Caco-2 (cell line): ENCODE measurements at places on chromosomes 1 and 21. TPM values are rescaled to one million over a fixed set of nuclear protein-coding genes. Genes with fewer than 3 reads are reported as not detected.

KRTAP19-8 gene
- not detected in 2 replicates for total RNA-seq

FCRL1 gene
- total RNA-seq, result not detected in 2 replicates

COL16A1 gene
- total RNA-seq, result 0.44 and 0.50 TPM in 2 replicates

CBR1 gene
- total RNA-seq, result 41.1 and 45.0 TPM in 2 replicates

OR2AK2 gene
- total RNA-seq, result not detected in 2 replicates

PGBD5 gene
- total RNA-seq, result 2.4 and 3.7 TPM in 2 replicates

OR2L5 gene
- total RNA-seq, result not detected in 2 replicates

CD48 gene
- not detected in 2 replicates for total RNA-seq

PTPN7 gene
- total RNA-seq, result not detected in 2 replicates

SELL gene
- total RNA-seq, result not detected in 2 replicates

AMPD1 gene
- not detected in 2 replicates for total RNA-seq

SLC30A10 gene
- 0.39 and 0.65 TPM in 2 replicates for total RNA-seq

DNA sequence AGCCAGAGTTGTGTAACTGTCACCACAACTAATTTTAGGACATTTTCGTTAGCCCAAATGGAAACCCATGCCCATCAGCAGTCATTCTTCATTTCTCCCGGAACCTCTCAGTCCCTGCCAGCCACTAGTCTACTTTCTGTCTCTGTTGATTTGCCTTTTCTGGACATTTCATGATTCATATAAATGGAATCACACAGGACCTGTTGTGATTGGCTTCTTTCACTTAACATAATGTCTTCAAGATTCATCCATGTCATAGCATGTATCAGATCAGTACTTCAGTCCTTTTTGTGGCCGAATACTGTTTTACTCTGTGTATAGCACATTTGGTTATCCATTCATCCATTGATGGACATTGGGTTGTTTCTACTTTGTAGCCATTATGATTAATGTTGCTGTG lies 7.1 kb downstream of the SLC66A1 start:
- DNase-seq, result no peak

GRCh38 chr1:11670747-11671146 lies 6.7 kb downstream of the FBXO6 start:
- DNase-seq, result no peak

DNA sequence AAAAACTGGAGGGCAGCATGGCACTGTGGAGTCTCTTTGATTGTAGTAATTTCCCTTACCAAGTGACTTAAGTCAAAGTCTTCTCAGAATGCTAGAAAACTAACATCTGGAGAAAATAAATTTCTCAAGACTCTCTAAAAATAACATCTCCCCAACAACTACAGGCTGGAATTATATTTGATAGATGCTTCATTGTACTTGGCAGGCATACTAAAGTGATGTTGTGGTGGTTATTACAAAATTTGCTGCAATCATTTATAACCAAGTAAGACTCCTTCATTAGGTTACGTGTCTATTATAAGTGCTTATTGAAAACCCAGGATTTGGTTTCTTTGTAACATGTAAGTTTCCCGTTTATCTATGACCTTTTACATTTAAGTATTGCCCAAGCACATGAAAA lies 132.9 kb upstream of the NRIP1 start:
- DNase-seq, result no peak

- DNase-seq, result no peak
These were observed 14.6 kb upstream of the PAPPA2 start for GRCh38 chr1:176448340-176448739.

DNA sequence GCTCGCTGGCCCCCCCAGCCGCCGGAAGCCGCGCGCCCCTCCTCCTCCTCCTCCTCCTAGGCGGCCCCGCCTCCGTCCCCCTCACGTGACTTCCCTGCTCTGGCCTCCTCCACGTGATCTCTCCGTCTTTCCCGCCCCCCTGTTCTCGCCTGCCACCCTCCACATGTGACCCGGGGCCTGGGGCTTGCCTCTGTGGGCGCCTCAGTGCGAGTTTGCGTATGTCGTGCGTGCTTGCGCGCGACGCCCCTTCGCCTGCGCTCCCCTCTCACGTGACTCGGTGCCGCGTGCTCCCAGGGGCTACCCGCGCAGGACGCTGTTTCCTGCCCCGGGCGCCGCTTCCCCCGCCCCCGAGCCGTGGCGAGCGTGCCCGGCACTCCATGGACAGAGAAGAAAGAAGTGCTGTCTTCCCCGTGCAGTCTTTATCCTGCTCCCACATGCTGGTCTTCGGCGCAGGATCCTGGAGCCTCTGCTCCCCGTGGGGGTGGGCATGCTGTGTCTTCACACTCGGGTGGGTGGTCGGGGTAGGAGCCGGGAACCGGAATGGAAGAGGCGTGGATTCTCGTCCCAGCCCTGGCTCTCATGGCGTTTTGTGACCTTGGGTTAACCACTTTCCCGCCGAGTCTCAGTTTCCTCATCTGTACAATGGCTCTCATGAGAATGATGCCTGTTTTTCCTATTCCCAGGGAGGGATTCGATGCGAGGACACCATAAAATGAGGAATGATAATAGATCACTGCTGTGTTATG lies 431 bp upstream of the UBE2Q1 start:
- peak; percentile 99 for DNase-seq

DNA sequence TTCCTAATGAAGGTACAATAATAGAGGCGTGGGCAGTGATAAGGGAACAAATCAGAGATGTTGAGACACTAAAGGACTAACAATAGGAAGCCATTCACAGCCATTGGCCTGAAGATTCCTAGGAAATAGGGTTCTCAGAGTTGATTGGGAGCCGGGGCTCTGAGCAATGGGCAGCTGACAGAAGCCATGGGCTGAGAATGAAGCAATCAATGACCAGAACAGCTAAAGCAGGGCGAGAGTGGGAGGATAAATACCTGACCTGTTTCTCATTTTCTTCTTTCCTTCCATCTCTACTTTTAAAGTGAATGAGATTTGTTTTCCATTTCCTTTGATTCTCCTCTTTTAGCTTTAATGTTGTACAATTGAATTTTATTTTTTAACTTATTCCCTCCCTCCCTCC lies 774.7 kb upstream of the ADGRL4 start:
- no peak for DNase-seq

GRCh38 chr1:15492596-15492995 lies 16.7 kb downstream of the CELA2B start:
- no peak for DNase-seq

DNA sequence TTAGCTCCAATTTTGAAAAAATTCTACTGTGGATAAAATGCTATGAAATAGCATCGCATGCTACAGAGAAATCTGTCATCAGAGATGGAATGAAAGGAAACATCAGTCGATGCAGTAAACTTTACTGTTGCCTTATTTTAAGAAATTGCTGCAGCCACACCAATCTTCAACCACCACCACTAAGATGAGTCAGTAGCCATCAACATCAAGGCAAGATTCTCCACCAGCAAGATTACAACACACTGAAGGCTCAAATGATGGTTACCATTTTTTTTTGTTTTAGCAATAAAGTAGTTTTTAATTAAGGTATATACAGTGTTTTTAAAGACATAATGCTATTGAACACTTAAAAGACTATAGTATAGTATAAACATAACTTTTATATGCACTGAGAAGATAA lies 95.6 kb upstream of the JUN start:
- no peak for DNase-seq

- no peak for DNase-seq
These were observed 84.0 kb downstream of the RERE start for GRCh38 chr1:8733484-8733883.

DNA sequence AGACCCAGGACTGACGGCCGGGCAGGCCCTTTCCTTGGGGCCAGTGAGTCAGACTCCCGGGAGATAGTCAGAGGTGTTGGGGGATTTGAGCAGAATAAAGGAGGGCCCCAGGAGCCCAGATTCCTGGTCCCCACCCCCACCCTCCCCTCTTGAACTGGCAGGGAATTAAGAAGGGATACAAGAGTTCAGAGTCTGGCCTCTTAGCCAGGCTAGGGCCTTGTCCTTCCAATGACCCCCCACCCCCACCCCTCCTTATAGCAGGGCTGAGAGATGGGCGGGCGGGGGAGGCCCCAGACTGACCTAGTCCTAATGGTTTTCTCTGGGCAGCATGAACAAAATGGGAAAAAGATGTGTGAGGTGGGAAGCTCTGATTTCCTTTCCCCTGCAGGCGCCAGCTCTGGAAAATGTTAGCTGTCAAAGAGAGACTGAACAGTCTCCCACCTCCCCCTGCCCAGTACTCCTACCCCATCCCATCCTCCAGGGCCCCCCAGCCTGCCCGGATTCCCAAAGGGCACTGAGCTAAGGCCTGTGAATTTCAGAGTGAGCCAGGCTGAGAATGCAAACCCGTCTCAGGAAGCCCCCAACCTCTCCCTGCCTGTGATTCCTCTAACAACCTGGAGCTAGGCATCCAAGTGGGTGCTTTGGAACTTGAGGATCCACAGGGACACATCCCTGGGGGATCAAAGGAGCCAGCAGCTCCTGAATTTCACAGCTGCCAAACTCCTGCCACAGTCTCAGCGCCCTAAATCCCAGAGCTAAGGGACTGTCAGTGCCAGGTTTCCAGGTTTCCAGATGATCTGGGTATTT lies 5.8 kb upstream of the CRABP2 start:
- no peak for DNase-seq

DNA sequence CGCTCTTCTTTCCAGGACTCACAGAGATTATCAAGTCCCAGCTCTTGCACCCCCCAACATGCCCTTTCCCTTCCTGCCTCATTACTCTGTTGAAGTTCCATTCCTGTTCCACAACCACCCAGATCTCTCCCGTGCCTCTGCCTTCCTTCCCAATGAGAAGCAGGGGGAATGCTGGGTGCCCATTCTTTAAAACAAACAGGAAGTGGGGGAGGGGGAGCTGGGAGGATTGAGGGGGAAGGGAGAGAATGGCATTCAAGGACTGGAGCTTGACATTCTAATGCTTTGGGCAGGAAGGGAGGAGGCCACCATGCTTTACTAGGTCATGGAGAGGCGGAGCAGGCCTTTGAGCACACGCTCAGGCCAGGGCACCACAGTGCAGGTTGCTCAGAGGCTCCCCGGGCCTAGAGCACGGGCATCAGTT lies 150.3 kb upstream of the IRF2BP2 start:
- DNase-seq, result no peak

DNA sequence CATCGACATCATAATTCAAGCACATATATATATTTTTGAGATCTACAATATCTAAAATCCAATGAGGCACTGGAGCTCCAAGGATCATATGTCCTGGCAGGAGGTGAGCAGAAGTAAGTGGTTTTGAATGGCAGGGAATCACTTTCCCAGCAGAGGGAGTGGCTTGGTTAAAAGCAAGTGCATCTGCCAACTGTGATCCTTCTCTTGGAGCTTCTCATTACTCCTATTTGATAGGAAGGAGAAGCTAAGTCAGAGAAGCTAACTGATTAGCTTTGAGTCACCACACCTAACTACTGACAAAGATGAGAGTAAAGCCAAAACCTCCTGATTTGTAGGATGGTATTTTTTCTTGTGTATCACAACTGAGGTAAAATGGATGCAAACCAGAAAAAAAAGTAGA lies 55.0 kb downstream of the ALG14 start:
- DNase-seq, result no peak

GRCh38 chr1:238961790-238962189 lies 424.6 kb upstream of the CHRM3 start:
- DNase-seq, result no peak

GRCh38 chr21:45072738-45073300 lies 1.6 kb upstream of the ADARB1 start:
- DNase-seq, result no peak

DNA sequence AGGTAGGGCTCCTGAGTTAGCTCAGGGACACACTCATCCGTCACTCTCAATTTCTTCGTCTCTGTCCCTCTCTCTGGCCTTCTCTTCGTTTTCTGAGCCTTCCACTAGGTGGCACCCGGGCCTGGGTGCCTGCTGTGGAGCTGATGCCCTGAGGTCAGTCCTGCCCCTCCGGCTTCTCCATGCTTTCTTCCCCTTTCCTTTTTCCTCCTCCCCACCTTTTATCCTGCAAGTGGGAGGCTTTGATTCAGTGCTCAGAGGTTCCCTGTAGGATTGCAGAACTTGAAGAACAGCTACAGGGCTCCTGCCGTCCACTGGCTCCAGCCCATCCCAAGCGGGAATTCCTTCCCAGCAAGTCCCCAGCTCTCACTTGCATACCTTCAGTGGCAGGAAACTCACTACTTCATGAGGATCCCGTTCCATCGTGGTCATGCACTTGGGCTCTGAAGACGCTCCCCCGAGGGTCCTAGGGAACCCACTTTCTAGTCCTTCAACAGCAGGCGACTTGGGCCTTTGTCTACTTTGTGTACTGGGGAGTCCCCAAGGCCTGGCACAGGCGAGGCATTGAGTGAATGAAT lies 45.6 kb downstream of the SRRM1 start:
- DNase-seq, result peak; percentile 72

GRCh38 chr1:97073169-97073568 lies 351.6 kb downstream of the PTBP2 start:
- DNase-seq, result no peak

DNA sequence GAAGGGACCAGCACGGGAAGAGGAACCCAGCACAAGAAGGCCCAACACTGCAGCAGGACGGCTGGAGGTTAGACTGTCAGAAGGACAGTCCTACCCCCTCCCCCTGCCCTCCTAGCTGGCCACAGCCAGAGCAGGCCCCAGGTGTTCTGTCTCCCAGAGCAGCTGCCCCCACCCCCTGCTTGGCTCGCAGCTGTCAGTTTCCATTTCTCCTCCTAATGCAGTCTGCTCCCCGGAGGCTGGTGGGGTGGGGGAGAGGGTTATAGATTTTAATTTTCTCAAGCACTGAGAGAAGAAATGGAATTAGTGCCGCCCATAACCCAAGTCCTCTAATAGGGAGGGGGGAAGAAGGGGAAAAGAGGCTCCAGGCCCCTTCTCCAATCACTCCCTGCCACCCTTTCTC lies 13.0 kb upstream of the PEAR1 start:
- no peak for DNase-seq

DNA sequence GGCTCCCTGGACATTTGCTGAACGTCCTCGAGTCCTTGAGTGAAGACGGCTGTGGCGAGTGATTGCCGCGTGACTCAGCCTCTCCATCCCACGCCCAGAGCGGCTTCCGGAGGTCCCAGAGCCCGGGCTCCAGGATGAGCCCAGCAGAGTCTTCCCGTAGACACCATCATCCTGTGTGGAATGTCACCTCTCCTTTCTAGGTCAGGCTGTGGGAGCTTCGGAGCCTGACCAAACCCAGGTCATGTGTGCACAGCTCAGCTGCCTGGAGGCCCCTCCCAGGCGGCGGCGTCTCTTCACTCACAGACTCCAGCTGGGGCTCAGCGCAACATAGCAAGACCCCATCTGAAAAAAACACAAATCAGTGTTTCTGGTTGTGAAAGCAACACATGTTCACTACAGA lies 38.2 kb downstream of the PRKCZ start:
- no peak for DNase-seq

DNA sequence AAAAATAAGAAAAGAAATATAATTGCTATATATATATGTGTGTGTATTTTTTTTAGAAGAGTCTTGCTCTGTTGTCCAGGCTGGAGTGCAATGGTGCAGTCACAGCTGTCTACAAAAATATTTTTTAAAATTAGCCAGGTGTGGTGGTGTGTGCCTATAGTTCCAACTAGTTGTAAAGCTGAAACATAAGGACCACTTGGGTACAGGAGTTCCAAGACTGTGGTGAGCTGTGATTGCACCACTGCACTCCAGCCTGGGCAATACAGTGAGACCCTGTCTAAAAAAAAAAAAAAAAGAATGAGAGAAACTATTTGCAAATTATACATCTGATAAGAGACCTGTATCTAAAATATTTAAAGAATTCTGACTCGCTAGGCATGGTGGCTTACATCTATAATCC lies 42.0 kb downstream of the BMP8A start:
- no peak for DNase-seq
